ENCODE measurements at places on chromosomes 3 and 15.

- DNase-seq, result no peak
Observed at GRCh38 chr3:12443781-12444522, 40.3 kb upstream of the TSEN2 start.

DNA sequence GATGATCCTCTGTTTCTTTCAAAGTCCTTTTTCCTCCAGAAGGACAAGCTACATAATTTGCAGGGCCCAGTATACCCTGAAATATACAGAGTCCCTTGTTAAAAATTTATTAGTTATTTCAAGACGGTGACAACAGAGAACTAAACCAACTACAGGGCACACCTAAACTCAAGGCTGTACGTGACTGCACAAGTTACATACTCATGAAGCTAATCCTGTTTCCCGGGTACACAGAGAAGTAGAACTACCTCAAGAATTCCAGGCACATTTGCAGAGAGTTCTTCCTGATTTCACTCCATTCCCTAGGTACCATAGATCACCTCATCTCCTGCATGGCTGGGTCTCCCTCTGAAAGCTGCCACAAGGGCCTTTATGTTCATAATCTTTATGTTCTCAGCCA is 279.4 kb upstream of the ARL6 start:
- no peak for DNase-seq

DNA sequence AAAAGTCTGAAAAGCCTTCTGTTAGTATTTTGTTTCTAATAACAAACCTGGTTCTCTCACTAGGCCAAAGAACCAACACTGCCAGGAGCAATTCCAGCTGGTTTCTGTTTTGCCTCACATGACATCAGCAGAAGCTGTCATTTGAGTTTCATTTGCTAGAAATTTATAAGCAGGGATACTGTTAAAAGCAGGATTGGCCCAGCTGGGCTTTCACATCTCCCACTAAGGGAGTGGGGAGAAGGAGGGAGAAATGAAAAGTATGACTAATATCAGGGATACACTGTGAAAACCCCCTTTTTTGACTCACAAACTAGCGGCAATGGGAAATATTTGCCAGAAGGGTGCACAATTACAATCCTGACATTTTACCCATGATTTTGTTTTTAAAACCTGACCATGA is 5.3 kb downstream of the CCDC80 start:
- no peak for DNase-seq

DNA sequence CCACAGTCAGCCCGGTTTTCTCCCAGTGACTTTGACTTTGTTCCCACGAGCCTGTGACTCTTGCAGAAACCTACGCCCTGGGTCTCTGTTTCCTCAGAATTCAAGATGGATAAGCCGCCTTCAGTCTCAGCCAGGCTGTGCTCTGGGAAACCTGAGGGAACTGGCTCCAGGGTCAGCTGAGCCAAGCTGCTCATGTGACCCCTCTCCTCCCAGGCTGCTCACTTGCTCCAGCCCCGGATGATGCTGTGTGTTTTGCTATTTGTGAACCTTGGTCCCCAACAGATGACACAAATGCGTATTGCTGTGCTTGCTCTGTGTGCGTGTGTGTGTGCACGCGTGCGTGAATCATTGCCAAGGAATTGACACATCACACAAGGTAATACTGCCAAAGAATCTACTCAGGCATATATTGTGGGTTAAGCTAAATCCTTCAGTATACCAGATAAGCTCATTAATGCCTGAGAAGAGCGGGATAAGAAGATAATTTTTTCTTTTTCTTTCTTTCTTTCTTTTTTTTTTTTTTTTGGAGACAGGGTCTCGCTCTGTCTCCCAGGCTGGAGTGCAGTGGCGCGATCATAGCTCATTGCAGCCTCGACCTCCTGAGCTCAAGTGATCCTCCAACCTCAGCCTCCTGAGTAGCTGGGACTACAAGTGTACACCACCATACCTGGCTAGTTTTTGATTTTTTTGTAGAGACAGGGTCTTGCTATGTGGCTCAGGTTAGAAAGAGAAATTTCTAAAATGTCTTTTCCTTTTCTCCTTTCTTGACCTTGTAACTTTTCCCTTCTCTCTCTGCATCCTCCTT is 29.2 kb upstream of the UMPS start:
- DNase-seq, result no peak

- no peak for DNase-seq
Observed at GRCh38 chr3:191499307-191500080, 38.5 kb downstream of the PYDC2 start.

DNA sequence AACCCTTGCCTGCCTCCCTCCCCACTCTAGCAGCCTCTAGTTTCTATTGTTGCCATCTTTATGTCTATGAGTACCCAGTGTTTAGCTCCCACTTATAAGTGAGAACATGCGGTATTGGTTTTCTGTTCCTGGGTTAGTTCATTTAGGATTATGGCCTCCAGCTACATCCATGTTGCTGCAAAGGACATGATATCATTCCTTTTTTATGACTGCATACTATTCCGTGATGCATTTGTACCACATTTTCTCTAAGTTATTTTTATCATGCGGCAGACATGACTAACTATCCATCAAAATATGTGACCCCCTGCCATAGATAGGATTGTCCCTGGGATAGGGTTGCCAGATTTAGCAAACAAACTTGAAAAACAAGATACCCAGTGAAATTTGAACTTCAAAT is 58.4 kb downstream of the NR1D2 start:
- no peak for DNase-seq

- no peak for DNase-seq
Observed at GRCh38 chr3:192597506-192597905, 129.8 kb downstream of the FGF12 start.

DNA sequence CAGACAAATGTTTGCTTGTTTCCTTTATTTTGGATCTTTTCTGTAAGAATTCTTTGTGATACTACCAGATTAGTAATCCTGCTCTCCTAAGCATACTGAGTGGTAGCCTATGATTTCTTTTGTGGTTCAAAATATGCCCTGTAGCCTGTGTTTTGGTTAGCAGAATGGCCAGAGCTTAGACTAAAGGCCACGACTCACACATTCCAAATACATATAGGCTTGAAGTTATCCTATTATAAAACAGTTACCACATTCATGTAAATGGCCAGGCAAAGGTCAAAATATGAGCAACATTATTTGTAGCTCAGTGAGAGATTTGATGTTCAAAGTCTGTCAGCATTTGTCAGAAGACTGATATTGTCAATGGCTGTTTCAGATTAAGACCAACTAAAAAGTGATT is 84.5 kb downstream of the MITF start:
- no peak for DNase-seq

GRCh38 chr3:129506231-129506742 is 22.2 kb upstream of the RHO start:
- DNase-seq, result no peak

DNA sequence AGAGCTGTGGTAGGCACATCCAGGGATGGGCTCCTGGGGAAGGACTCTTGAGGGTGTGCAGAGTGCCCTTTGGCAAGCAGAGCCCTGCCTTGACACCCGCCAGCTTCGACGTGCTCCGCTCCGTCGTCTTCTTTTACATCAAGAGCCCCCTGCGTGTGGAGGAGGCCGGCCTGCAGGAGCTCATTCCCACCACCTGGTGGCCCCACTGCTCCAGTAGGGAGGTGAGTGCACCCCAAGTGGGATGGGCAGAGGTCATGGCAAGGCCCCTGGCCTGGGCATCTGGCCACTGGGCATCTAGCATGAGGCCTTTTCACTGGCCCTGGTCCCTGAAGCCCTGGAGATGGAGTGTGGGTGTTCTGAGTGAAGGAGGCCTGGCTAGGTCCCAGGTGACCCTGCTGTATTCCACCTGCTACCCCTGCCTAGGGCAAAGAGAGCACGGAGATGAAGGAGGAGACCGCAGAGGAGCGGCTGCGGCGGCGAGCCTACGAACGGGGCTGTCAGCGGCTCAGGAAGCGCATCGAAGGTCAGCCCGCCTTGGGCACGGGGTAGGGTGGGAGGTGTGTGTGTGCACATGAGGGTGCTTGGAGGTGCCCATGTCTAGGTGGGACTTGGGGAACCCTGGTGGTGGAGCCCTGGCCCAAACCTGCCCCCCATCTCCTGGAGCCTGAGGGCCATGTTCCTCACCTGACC is 12.2 kb downstream of the RNF123 start:
- peak; percentile 8 for DNase-seq

DNA sequence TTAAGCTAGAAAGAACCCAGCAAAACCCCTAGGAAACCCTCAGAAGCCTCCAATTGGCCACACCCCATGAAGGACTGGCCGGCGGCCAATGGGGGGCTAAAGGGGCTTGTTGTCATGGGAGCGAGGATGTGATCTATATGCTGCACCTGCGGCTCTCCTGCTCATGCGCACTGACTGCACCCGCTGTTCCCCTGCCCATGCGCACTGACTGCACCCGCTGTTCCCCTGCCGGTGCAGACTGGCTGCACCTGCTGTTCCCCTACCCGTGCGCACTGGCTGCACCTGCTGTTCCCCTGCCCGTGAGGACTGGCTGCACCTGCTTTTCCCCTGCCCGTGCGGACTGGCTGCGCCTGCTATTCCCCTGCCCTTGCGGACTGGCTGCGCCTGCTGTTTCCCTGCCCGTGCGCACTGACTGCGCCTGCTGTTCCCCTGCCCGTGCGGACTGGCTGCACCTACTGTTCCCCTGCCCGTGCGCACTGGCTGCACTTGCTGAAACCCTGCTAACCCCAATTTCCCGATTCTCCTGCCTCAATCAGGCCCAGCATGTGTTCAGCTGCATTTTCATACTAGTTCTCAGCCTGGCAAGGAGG is 16.8 kb upstream of the MCCC1 start:
- no peak for DNase-seq

- DNase-seq, result no peak
Observed at GRCh38 chr3:195746346-195746745, 25.6 kb downstream of the MUC20 start.

DNA sequence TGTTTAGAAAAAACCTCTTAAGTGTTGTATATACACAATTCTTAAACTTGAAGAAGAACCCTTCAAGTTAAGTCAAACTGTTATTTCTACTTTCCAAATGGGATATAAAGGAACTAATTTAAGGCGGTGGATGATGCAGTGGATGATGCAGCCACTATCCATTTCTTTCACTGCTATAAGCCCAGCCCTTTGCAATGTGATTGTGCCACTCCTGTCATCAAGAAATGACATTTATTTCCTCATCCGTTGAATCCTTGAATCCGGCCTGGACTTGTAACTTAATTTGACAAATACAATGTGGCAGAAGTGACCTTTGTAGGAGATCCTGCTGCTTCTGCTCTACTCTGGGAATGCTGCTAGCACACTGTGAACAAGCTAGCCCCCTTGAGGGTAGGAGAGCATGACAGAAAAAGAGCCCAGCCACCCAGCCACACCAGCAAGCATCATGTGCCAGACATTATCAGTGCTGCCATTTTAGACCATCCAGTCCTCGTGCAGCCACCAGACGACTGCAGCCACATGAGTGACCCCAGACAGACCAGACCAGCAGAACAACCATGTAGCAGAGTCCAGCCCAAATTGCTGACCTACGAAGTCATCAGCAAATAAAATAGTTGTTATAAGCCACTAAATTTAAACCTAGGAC is 47.4 kb downstream of the UACA start:
- DNase-seq, result no peak

Measured in kidney capillary endothelial cell (primary cell).